MG63 (cell line): ENCODE measurements at places on chromosomes 11 and 22.

DNA sequence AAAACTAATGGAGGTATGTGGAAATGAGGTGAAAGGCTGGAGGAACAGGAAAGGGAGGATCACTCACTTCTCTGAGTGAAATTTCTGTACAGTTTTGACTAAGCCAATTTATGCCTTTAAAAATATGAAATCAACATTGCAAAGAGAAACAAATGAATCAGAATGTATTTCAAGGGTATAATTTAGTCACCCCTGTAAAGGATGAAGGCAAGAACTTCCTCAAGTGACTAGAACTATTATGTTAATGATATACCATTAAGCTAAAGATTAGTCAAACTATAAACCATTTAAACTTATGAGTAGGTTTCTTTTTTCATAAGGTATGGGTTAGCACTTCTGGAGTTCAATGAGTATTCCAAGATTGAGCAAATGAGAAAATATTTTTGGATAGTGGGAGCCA is 184.5 kb upstream of the CHORDC1 start:
- no peak for DNase-seq

GRCh38 chr22:36377022-36377631 is 10.6 kb downstream of the MYH9 start:
- DNase-seq, result no peak

GRCh38 chr11:11988099-11988651 is 20.3 kb downstream of the DKK3 start:
- DNase-seq, result no peak

DNA sequence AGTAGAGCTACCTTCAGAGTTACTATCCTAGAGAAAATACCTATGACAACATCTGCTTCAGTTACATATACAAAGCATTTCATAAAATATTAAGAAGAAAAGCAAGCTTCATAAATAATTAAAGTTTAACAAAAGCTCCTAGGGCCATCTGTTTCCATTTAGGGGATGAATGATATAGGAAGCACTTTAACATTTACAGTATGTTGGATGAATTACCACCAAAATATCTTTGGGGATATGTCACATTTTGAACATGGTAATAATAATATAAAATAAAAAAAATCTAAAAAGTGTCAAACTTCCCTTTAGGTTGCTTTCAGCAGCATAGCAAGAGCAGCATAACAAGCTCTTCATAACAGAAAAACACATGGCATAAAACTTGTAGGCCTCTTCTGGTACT is 104.6 kb downstream of the ATG16L2 start:
- no peak for DNase-seq

DNA sequence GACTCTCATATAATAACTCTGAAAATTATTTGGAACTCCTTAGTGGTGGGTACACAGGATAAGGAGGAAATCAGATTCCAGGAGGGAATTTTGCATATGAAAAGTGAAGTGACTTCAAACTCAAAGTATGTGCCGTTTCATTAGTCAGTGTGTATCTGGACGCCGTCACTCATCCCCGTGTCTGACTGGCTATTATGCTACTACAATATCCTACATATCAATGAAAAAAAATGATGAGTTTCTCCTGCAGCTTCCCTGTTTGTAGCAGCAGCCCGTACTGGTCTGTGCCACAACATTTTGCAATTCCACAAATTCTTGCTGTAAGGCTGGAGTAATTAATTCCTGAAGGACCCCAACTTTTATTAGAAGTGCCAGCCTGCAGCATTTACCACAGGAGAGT is 16.5 kb downstream of the WT1 start:
- DNase-seq, result no peak

GRCh38 chr11:20909995-20910726 is 240.8 kb downstream of the NELL1 start:
- DNase-seq, result no peak
